Midbrain (tissue), 1 donor: ENCODE measurements at places on chromosomes 7 and 10.

- no peak for DNase-seq
These were observed 99.0 kb downstream of the PTPRE start for GRCh38 chr10:128005858-128006257.

GRCh38 chr7:156578978-156579430 lies 61.6 kb upstream of the RNF32 start:
- DNase-seq: peak; percentile 73

- DNase-seq: no peak
These were observed 1.2 kb downstream of the UCN3 start for GRCh38 chr10:5365928-5366327.

DNA sequence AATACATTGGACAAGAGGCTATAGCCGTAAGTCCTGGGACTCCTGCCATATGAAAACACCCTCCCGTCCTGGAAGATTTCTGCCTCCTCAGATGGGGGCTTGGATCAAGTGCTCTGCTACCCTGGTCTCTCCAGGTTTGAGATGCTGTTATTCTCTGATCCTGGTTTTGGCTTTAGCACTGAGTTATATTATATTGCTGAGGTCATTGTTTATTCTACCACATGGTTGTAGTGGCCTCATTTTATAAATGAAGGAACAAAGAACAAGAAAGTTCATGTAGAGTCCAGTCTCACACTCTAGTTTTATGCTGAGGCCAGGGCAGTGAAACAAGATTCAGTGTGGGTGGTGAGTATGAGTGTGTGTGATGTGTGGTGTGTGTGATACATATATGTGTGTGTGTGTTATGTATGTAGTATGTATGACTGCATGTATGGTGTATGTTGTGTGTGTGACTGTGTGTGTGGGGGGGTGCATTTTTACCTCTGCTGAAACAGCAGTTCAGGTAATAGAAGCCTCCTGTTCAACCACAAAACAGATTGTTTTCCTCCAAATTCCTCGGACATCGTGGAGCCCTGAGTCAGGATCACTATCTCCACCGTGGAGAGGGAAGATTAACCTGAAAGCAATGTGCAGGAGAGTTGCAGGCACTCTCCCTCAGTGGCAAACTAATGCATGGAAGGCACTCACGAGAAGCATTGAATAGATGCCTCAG lies 80.7 kb downstream of the C7orf25 start:
- no peak for DNase-seq

DNA sequence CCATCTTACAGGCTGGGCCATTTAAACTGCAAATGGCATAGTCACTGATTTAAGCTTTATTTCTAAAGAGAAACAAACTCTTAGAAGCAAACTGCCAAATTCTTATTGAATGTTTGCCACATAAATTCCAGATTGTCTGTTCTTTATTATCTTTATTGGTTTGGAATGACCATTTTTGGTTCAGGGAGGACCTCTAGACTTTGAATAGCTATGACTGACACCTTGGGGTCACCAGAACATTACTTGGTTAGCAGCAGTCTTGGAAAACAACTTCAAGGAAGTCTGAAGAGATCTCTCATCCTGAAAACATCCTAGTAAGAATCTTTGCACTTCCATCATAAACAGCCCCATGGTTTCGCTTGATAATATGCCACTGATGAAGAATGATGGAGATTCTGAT lies 197.1 kb downstream of the SUGCT start:
- no peak for DNase-seq

DNA sequence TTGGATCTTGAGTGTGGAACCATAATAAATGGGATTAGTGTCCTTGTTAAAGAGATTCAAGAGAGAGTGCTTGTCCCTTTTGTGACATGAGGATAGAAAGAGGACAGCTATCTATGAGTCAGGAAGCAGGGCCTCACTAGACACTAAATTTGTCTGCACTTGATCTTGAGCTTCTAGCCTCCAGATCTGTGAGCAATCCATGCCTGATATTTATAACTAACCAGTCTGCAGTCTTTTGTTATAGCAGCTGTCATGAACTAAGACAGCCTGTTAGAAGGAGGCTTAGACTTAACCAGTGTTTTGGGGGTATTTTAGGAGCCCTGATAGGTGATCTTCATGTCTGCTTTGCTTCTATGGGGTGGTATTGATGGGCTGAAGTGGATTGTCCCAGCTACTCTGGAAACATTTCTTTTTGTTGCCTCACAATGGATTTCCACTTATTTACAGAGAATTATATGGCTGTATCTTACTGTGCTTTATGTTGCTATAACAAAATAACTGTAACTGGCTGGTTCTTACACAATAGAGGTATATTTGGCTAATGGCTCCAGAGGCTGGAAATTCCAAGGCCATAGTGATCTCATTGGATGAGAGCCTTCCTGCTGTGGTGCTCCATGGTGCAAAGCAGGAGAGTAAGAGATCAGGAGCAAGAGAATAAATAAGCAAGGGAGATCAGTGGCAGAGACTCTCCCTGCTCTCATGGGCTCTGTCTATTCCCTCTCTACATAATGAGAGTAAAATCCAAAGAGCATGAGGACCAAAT lies 23.4 kb upstream of the AKR1C3 start:
- no peak for DNase-seq

DNA sequence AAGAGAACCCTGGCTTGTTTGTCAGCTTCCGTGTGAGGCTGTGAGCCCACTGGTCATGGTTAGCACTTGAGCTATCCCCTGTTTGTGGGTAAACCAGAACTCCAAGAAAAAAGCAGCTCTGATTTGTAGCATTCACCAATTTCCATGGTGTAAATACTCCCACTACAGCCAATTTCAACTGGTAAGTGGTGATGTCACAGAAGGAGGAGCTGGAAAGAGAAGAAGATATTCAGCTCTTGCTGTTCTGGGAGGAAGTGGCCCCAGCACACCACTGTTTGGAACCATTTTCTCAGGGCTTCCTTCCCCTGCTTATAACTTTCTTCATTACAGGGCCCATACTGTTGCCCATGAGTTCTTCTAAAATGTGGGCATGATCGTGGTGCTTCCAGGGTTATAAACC lies 500.1 kb upstream of the ZMIZ1 start:
- no peak for DNase-seq

GRCh38 chr10:88848499-88848898 lies 3.1 kb downstream of the ANKRD22 start:
- no peak for DNase-seq

DNA sequence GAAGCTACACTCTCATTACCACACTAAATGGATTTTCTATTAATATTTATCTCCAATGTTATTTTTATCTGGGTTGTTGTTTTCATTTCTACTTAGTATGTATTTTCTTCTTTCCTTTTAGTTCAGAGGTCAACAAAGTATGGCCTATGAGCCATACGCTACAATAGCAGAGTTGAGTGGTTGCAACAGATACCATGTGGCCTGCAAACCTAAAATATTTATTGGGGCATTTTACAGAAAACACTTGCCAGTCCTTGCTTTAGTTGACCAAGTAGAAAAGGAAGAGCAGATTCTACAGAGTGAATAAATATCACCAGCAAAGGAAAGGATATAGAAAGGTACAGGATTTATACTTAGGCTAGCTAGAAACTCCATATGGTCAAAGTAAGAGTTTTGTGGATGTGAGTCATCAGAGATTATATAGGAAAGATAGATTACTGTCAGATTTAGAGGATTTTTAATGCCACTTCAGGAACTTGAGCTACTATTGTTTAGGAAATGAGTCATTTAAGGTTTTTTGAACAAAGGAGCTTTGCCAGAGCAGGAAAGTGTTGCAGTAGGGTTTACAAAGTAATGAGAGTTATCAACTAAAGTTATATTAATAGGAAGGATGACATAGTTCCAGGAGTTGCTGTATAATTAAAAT lies 323.3 kb upstream of the KAT6B start:
- DNase-seq: no peak

DNA sequence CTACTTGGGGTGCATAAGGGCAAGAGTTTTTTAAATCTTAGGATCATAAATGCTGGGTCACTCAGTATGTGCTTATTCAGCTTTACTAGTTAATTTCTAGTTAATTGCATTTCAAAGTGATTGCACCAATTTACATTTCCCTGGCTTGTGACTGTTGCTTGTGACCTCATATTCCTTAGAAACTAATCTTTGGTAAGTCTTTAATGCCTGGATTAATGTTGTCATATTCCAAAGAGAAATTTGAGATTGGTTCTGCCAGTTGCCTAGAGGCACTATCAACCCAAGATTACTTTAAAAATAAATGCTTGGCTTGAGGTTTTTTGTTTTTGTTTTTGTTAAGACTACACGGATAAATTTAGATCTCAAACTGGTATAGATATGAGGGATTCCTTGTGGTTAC lies 103.1 kb downstream of the ANK3 start:
- DNase-seq: no peak

DNA sequence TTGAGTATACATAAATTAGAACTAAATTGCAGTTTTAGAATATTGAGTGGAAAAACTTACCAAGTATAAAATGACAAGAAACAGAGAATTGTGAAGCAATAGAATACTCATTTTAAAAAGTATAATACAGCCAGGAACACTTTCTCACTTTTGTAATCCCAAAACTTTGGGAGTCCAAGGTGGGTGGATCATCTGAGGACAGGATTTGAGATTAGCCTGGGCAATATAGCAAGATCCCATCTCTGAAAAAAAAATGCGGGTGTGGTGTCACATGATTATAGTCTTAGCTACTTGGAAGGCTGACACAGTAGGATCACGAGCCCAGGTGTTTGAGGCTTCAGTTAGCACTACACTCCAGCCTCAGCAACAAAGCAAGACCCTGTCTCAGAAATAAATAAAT lies 440.9 kb upstream of the POT1 start:
- DNase-seq: no peak

DNA sequence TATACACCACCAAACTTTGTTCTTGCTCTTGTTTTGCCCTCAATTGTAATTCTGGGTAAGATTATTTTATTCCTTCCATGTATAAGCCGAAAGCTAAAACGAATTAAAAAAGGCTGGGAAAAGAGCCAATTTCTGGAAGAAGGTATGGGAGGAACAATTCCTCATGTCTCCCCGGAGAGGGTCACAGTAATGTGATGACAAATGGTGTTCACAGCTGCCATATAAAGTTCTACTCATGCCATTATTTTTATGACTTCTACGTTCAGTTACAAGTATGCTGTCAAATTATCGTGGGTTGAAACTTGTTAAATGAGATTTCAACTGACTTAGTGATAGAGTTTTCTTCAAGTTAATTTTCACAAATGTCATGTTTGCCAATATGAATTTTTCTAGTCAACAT lies 12.5 kb upstream of the CFAP69 start:
- DNase-seq: no peak

GRCh38 chr10:67788028-67788886 lies 49.7 kb downstream of the DNAJC12 start:
- DNase-seq: no peak

DNA sequence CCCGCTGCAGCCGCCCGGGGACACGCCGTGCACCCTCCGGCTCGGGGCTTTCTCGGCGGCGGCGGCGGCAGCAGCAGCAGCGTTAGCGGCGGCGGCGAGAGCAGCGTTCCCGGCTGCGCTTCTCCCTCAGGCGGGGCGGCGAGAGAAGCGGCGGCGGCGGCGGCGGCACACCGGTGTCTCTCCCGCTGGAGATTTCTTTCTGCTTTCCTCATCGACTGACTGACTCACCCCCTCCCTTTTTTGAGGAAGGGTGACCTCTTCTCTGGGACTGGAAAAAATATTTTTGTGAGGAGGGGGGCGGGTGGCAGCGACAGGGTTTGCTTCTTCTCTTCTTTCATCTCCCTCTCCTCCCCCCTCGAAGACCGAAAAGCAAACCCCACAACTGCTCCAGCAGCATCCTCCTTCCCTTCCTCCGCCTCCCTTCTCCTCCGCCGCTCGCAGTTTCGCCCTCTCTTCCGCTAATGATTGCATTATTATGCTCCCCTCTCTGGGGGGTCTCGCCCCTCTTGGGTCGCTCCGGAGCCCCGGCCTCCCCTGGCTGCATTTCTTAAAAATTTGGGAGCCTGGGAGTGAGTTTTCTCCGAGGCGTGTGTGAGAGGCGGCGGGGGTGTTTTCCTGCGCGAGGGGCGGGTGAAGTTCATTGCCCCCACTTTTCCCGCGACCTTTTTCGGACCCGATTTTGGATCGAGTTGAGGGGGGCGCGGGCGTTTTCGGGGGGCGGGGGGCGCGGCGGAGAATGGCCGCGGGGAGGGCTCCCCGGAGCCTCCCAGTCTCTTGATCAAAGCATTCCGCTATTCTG lies 411 bp downstream of the AUTS2 start:
- DNase-seq: no peak

- DNase-seq: peak; percentile 78
These were observed 33.9 kb downstream of the CACUL1 start for GRCh38 chr10:118720685-118721538.

DNA sequence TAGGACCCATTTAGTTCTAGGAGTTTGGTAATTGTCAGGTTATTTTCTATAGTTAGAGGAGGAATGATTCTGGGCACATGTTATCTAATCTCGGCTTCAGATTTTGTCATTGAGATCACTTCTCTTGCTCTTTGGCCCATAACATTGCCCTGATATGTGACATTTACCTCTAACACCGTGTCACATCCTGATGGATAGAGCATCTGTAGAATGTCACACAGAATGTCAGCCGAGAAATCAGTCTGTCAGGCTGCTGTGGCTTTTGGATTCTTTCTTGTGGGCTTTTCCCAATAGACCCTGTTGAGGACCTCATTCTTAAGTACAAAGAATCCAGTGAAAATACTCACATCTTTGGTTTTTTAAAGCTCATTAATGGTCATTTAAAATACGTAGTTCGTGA lies 142.4 kb downstream of the LRRC4 start:
- DNase-seq: no peak

GRCh38 chr10:31242902-31243301 lies 76.1 kb upstream of the ZEB1 start:
- DNase-seq: no peak

- peak; percentile 41 for DNase-seq
These were observed 221.3 kb downstream of the ARHGAP12 start for GRCh38 chr10:31707093-31708039.

GRCh38 chr7:138853448-138853847 lies 55.5 kb upstream of the ATP6V0A4 start:
- DNase-seq: no peak

DNA sequence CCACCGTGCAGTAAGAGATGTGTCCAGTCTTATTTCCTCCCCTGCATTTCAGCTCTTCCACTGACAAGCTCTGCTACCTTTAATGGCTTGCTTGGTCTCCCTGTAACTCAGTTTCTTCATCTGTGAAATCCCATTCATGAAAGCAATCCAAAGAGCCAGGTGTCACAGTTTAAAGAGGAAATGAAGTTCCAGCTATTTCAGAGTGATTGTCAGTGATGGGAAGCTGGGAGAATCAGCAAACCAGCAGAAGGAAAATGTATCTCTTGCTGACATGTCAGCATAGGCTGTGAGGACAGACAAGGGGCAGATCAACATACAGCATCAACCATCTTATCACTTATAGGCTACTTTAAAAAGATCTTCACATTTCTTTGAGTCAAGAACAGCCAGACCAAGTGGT lies 445.3 kb downstream of the ADRA2A start:
- no peak for DNase-seq

DNA sequence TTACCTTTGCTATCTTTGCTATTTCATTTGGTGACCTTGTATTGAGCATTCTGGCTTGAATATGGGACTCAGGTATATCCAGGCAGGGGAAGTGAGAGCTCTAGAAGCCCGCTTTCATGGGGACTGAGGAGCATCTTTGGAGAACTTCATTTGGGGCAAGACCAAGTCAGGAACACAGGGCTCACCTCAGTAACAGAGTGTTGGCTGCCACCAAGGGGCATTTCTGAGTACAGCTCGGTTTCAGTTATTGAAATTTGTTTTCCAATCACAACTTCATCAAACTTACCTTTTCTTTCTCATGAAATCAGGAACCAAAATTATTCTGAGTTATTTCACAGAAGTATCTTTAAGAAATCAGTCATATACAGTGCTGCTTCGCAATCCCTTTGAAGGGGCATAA lies 337.2 kb downstream of the C7orf25 start:
- no peak for DNase-seq
